Fibroblast of mammary gland (primary cell): ENCODE measurements at places on chromosomes 5 and 9.

- no peak for DNase-seq
Observed at GRCh38 chr9:88697764-88698432, 162.9 kb downstream of the NXNL2 start.

DNA sequence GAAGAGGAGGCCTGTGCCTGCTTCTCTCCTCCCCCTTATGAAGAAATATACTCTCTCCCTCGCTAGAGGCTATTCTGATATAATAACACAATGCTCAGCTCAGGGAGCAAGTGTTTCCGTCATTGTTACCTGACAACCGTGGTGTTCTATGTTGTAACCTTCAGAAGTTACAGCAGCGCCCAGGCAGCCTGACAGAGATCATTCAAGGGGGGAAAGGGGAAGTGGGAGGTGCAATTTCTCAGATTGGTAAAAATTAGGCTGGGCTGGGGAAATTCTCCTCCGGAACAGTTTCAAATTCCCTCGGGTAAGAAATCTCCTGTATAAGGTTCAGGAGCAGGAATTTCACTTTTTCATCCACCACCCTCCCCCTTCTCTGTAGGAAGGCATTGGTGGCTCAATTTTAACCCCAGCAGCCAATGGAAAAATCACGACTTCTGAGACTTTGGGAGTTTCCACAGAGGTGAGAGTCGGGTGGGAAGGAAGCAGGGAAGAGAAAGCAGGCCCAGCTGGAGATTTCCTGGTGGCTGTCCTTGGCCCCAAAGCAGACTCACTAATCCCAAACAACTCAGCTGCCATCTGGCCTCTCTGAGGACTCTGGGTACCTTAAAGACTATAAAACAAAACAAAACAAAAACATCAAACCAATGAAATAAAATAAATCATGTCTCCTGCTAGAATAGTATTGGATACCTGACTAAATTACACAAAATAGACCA, 1.3 kb downstream of the TMEM174 start:
- DNase-seq = no peak

- no peak for DNase-seq
Observed at GRCh38 chr5:141713616-141714309, 31.7 kb upstream of the ARAP3 start.

DNA sequence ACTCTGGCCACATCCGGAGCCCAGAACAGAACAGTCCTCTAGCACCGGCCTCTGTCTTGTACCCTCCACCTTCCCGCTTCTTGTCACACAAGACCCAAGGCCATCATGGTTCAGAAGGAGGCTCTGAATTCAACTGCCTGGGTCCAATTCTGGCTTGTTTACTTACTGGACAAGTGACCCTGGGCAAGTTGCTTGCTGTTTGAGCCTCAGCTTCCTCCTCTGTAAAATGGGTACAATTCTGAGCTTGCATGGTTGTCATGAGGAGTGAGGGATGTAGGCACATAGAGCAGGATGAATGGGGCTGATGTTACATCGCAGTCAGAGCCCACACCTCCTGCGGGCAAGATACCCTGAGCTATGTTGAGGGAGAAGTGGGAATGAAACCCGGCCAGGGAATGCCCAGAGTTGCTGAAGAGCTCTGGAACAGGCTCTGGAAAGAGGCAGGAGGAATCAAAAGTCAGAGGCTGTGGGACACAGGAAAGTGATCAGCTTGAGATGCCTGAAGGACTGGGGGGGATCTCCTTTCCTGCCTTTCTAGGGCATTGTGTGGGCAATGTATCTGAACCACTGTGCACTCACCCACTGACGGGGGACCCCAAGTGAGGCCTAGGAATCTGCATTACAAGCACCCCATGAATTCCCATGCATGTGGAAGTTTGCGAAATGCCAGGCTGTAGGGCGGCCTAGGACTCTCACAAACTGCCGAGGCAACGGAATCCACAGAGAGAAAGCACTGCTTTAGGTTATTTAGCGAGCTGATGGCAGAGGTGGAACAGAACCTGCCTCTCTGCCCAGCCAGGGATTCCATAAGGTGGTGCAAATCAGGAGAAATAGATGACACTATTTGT, 29.4 kb upstream of the IL17B start:
- no peak for DNase-seq

- DNase-seq = no peak
Observed at GRCh38 chr9:126783949-126784348, 20.9 kb upstream of the ZBTB43 start.

- no peak for DNase-seq
Observed at GRCh38 chr9:98020476-98021145, 35.9 kb upstream of the NANS start.

- no peak for DNase-seq
Observed at GRCh38 chr9:13952906-13953305, 361.0 kb downstream of the NFIB start.

- peak; percentile 69 for DNase-seq
Observed at GRCh38 chr9:93473411-93473810, 20.0 kb upstream of the FAM120AOS start.

GRCh38 chr9:13570068-13570974, 290.8 kb upstream of the MPDZ start:
- peak; percentile 41 for DNase-seq

GRCh38 chr9:98783518-98784226, 12.7 kb downstream of the ANKS6 start:
- no peak for DNase-seq

DNA sequence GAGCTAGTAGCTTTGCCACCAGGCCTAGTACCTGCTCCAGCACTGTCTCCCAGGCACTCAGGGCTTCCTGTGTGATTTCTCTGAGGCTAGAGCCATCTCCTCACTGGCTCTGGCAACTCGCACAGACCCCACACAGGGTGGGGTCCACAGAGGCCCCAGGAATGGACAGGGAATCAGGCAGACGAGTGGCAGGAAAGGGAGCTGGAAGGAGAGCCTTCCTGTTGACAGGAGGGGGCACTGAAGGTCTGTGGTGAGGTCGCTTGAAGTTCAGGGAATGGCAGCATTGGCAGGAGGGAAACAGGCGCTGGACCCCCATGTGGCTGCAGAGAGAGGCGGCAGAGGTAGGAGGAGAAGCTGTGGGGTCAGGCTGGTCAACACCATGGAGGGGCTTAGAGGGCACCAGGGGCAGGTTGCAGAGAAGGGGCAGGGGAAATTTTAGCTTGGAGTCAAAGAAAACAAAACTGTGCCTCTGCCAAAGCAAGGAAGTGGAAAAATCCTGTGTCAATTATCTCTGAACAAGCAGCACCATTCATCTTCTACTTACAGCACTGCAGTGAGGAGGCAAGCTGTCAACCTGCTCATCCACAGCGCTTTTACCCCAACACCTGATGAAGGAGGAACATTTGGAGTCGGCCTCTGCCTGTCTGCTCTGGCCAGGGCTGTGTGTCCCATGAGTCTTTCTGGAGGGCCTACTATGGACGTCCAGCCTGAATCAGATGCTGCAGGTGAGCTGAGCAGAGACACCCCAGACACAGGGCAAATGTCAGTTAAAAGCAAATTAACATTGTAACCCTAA, 270.2 kb downstream of the FSTL4 start:
- DNase-seq = no peak

DNA sequence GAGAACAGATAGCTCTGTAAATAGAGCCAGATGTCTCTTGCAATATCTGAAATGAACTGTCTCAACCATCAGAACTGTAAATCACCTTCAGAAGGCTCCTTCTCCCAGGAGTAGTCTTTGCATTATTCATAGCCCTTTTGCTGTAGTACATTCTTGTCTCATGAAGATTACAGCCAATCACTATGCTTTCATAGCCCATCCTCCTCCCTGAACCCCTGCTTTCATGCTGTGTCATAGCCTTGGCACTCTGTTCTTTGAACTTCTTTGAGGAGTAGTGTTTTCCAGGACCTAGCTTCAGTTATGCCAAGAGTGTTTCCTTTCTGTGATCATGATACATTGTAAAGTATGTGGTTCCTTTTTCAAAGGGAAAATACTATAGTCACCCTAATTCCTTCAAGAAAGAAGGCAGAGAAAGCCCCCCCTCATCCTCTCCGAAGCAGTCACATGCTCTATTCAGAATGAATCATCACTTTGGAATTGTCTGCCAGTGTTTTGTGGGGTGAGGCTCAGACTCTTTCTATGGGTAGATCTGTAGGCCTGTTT, 61.1 kb downstream of the GRIA1 start:
- DNase-seq = peak; percentile 99

DNA sequence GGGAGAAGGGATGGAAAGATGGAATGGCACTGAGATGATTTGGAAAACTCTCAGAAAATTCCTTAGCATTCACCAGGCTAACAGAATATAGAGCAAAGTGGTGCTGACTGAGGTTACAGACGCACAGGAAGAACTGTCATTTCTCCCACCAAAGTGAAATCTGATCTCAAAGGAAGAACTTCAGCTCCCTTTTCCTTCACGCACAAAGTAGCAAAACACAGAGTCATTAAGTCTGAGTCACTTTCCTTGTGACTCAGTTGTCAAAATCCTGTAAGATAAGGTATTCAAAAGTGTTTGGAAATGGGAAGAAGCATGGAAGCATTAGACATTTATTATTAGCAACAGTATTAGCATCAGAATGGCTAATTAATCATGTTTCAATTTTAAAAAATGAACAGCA, 11.7 kb downstream of the MPDZ start:
- peak; percentile 93 for DNase-seq

DNA sequence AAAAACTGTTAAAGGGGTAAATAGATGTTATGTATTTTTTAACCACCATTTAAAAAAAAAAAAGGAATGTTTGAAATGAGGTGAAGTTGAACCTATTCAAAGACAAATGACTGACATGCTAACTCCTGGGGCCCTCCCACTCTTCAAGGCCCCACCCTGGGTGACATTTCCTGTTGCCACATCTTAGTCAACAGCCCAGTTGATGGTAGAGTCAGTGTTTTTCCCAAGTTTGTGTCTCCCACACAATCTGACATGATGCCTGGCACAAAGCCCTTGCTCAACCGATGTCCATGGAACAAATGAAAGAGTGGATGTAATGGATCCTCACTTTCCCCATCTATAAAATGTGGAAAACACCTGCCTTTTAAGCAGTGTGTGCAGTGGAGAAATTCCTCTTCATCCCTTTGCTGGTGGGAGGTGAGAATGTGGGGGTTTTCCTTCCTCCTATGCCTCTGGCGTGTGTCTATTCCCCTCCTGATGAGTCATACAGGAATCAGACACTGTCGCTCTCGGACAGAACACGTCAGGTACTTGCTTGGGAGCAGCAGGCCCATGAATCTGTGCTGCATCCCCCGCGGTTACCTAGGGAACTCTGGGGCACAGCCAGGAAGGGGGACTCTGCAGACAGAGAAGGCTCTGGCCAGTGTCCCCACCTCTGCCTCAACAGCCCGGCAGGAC, 13.7 kb upstream of the ADRA1B start:
- peak; percentile 56 for DNase-seq

GRCh38 chr9:34412336-34412735, 35.6 kb upstream of the MYORG start:
- DNase-seq = no peak

DNA sequence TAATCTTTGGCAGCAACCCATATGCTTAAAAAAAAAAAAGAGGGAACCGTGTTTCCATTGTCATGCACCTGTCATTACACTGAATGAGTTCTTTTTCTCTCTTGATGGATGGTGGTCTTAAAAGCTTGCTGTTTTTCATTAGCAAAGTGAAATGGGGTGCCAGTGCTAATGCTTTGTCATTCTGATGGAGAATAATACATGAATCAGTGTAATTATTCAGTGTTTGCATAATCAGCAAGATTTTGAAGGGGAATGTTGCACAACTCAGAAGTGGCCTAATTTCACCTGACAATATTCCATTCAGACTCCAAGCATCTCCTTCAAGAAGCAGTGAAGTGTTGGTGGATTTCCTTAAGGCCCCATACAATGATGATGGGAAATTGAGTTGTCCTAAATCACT, 38.1 kb downstream of the MAP1B start:
- peak; percentile 59 for DNase-seq

- DNase-seq = no peak
Observed at GRCh38 chr5:15373151-15373550, 126.8 kb upstream of the FBXL7 start.

- DNase-seq = no peak
Observed at GRCh38 chr5:11397549-11397948, 506.7 kb downstream of the CTNND2 start.

- DNase-seq = peak; percentile 28
Observed at GRCh38 chr9:137149942-137150616, 11.1 kb downstream of the GRIN1 start.

- no peak for DNase-seq
Observed at GRCh38 chr5:135890867-135891266, 4.8 kb downstream of the IL9 start.

GRCh38 chr5:82351754-82352145, 73.6 kb upstream of the RPS23 start:
- peak; percentile 85 for DNase-seq

DNA sequence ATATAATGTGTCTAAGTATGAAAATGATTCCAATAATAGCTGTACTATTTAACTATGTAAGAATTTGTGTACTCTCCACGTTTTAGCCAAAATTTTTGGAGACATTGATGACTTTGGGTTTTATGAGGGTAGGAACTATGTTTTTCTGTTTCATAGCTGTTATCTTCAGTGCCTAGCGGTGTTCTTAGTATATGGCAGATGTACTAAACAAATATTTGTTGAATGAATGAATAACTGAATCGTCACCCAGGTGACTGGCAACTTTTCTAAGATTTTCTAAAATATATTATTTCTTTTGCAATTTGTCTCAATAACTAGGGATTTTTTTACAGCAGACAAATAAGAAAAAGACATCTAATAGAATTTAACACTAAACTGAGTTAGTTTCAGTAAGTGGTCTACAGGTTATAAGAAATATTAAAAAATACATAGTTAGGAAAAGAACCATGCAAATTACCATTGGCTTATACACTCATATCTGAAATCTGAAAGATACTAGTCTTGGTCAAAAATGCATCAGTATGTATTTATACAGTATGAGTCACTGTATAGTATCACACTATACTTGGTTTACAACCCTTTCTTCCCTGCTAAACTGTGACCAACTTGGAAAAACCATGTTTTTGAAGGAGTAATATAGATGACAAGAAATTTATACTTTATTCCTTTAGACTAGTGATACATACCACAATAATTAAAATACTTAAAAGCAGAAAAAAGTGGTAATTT, 10.5 kb upstream of the ERCC6L2 start:
- DNase-seq = no peak

- DNase-seq = no peak
Observed at GRCh38 chr5:7078901-7079300, 317.0 kb upstream of the ADCY2 start.

GRCh38 chr9:26033336-26033735, 355.1 kb upstream of the TUSC1 start:
- DNase-seq = no peak

- no peak for DNase-seq
Observed at GRCh38 chr5:148583421-148583965, 70.8 kb downstream of the HTR4 start.

DNA sequence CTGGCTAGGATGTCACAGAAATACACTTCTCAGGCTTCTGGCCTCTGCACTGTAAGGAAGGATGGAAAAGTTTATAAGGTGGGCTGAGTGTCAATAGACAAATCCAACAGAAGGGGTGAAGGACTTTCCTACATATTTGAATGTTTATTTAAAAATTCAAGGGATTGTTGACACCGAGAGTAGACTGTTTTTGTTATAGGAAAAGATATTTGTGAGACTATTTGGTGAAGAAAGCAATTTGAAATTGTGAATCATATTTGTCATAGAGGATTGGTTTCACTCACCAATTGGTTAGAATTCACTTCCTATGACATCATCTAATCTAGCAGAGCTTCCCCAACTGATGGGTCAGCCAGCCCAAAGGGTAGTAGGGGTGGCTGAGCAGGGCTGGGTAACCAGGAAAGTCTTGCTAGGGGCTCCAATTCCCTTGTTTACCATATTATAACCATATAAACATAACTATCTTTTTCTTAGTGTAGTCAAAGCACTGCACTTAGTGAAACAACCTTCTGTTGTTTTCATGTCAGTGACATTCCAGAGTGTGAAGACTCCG, 14.9 kb upstream of the MEGF10 start:
- DNase-seq = no peak

GRCh38 chr9:126704892-126705766, 91.4 kb downstream of the LMX1B start:
- DNase-seq = peak; percentile 54
